Omental fat pad (tissue), 4 donors: ENCODE measurements at places on chromosomes 11 and 22. TPM values are rescaled to one million over a fixed set of nuclear protein-coding genes. Genes with fewer than 3 reads are reported as not detected.

The P2RX3 gene
- not detected for total RNA-seq

The OR6A2 gene
- not detected for total RNA-seq

The MS4A6A gene
- 239 TPM for total RNA-seq

GRCh38 chr11:108788565-108789199 lies 123.8 kb downstream of the DDX10 start:
- DNase-seq = no peak

The SYT13 gene
- not detected for total RNA-seq

The OMP gene
- total RNA-seq = not detected

GRCh38 chr11:8671651-8672062 lies 10.8 kb downstream of the TRIM66 start:
- no peak for DNase-seq

DNA sequence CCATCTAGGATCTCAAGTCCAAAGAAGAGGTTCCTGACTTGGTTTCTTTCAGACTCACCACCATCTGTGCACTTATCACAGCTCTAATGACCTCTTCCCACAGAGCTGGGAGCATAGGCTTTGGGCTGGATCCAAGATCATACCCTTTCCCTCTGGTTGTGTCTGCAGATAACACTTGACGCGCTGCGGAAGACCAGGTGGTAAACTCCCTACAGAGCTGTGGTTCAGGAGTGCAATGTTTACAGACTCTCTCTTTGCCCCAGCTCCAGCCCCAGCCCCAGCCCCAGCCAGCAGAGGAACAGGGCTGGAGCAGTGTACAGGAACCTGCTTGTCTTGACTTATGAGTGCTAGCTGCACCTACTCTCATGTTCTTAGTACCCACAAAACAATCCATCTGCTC lies 274.4 kb upstream of the SYN3 start:
- DNase-seq = no peak

DNA sequence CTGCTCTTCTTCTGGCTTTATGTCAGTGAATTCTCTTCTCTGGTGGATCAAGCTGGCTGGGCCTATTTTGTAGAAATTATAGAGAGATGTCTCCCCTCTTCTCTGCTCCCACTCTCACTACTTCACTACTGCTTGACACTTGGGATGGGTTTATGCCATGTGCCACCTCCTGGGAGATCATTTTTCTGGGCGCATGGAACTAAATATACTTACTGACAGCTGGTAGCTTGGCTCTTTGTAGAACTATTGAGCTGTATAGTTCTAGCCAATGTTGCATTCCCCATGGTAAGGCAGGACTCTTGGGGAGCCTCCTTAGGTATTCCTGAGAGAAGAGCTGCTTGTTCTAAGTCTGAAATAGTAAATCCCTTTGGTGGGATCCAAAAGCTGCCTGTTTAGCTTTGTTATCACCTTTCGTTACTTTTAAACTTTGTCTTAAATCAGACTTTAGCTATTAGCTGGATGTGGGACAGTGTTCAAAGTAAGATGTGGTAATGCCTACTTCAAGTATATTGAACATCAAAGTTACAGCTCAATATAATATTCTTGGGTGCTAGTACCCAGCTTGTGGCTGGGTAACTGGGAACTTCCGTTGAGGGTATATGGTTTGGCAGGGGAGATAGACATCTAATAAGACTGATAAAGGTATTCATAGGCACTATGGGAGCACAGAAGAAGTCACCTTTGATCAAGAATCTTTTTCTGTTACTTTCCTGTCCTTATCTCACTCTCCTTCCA lies 87.5 kb upstream of the RRM1 start:
- DNase-seq = no peak

DNA sequence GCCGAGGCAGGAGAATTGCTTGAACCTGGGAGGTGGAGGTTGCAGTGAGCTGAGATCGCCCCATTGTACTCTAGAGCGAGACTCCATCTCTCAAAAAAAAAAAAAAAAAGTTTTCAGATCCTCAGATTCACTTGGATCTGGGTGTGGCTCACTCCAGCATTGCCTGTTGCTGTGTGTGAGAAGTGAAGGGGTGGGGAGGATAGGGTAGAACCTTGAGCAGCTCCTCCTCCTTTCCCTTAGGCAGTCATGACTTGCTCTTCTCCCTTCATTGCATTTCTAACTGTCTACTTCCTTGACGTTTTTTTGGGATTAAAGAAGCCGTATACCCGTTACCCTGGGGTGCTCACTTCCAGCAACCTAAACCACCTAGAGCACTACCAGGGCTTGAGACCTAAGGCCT lies 63.1 kb upstream of the YWHAH start:
- no peak for DNase-seq

GRCh38 chr11:7300281-7300680 lies 48.6 kb downstream of the SYT9 start:
- DNase-seq = no peak

The SCGB2A2 gene
- total RNA-seq = not detected

The OVOL1 gene
- not detected for total RNA-seq

DNA sequence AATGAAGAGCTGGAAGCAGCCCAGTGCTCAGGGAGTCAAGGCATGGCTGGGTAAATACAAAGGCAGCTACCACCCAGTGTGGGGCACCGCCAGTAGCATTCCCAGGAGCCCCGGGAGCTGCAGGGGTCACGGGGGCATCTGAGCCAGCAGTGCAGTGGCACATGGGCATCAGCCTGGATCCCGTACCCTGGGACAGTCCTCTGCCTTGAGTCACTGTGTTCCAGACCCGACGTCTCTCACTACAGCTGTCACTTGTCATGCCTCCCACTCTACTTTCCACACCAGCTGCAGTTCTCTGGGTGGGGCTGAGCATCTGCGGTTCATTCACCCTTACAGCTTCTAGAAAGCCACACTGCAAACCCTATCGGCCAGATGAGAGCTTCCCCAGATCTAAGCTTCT lies 29.6 kb downstream of the DHCR7 start:
- DNase-seq = no peak

DNA sequence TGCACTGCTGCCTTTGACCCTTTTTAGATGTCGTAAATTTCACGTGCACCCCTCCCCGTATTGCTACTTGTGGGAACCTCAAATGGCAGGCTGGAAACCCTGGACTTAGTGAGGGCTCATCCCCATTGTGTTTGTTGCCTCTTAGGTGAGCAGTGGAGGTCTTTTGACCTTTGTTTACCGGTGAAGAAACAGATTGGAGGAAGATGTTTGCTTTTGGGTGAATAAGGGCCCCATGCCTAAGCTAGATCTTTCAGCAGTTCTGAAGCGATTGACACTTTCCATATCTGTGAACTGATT lies 782 bp downstream of the SMARCB1 start:
- DNase-seq = no peak

The SERPIND1 gene
- total RNA-seq = not detected

The PLEKHA7 gene
- total RNA-seq = 49.3 TPM

DNA sequence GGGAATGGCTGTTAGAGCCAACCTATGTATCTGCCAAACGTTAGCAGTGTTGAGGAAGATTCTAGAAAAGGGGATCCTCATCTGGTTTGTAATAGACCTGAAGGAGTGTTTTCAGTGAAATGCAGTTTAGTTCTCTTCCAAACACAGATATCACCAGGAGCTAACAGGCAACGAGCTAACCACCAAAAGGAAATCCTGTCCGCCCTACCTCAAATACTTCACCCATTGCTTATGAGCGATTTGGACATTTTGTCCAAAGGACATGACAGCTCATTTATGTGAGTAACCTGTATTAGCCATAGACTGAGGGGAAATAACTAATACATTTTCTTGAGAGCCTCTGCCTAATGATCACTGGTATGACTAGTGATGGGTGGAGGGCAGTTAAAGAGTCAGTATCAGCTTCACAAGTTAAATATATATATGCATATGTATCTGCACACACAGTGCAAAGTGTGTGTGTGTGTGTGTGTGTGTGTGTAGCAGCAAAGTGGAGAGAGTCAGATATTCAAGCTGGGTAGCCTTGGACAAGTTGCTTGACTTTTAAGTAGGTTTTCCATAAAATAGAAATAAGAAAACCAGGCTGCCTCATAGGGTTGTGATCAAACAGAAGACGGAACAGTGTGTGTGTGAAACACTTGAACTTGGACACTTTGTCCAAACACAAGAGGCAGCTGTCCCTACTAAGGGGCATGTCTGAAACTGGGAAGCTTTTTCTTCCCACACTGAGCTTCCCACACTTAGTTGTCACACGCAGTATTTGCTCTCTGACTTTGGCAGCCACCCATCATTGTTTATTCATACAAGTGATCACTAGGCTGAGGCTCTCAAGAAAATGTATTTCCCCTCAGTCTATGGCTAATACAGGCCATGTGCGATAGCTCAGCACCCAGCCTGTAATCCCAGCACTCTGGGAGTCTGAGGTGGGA lies 940 bp upstream of the C11orf91 start:
- DNase-seq = no peak

GRCh38 chr22:32473388-32473952 lies 1.1 kb upstream of the FBXO7 start:
- DNase-seq = no peak

- DNase-seq = no peak
Measured at GRCh38 chr11:126149759-126150625, 61.5 kb downstream of the RPUSD4 start.

DNA sequence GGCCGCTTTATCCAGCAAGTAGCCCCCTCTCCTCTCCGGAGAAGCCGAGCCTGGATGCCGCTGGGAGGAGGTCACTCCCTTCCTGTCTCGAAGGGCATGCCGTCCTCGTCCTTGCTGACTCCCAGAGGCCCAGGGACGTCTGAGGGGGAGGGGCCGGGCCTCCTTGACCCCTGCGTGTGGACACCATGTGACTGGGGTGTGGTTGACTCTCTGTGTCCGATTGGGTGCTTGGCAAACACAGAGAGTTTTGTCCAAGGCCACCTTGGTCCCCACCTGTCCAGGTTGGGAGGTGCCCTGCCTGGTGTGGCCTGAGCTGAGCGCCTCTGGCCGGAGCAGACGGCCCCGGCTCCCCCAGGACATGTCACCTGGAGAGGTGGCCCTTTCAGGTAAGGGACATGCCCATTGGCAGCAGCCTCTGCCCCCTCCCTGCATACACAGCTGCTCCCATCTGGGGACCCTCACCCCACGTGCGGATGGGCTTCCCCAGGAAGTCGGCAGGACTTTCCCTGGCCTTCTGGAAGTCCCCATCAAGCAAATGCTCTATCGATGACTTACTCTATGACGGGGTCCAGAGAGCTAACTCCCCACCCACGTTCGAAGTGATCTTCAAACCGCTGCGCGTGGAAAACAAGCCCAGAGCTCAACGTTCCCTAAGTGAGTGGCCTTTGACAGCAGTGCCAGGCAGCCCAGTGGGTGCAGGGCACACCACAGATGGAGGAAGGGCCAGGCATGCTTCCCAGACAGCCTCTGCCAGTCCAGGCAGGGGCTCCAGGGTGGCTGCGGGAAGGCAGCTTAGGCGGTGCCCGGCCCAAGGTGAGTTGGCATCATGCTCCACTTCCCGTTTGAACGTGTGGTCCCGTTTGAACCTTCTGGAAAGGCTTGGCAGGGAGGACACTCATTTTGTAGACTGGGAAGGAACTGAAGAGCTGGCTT lies at the start of gene SMIM38:
Gene SMIM38 (plus strand): TSS at position 634 of the 933 bp plus-strand sequence. CDS start 1,912 bp downstream, outside the sequence.
- no peak for DNase-seq

DNA sequence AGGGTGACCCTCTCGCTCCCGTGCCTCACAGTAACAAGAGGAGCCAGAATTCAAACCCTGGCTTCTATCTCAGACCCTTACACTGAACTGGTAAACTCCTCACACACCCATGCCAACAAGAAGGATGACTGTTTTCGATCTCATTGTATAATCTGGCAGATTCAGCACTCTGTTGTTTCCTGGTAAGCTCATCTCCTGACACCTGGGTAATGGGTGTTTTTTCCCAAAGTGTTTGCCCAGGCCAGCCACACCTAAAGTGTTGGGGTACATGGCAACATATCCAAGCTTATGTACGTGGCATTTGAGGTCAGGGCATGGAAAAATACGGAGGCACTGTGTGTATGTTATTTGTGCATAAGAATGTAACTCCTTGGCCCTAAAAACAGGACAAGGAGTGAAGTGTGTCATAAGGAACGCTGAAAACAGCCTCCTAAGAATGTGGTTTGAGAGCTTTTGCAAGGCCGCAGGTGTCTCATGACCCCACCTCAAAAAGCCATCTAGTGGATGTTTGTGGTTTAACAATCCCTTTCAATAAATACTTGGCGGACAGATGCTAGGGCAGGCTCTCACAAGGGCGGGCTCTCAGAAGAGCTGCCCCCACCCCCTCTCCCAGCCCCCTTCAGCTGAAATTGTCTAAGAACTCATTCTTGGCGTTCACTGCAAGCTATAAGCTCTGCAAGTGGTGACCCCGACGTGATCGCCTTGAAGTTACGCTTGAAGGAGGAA lies at the start of gene MS4A15:
Gene MS4A15 (plus strand): TSS at position 561 of the 726 bp plus-strand sequence. CDS start 6,867 bp downstream, outside the sequence.
- no peak for DNase-seq

DNA sequence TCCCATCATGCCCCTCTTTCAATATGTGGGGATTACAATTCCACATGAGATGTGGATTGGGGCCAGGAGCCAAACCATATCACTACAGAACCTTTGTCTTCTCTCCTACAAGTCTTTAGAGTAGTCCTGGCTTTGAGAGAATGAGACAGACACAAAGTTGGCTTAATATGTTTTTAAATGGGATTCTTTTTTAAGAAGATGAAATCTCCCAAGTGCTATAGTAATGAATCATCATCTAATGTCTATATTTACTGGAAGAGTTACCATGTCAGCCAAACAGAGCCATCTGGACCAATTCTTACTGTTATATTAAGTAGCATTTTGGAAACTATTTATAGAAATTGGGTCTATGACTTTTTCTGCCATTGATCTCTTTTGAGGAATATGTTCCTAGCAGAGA lies 38.1 kb upstream of the CARD18 start:
- DNase-seq = no peak

The TRAPPC4 gene
- 50.5 TPM for total RNA-seq

DNA sequence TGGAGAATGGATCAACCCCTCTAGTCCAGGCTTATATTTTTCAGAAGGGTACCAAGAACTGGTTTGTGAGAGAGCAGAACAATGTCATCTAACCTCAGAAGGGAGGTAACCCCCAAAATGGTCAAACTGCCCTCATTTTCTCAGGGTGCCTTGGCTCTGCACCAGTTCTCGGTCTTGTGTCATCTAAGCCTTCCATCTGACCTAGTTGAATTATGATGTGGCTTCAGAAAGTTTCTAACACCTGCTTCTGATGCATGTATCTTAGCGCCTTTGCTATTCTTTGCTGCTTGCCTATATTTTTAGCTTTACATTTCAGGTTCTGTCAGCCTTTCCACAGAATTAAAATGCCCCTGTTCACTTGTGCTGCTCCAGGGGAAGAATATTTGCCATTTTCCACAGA lies 91.7 kb upstream of the E2F8 start:
- no peak for DNase-seq

- DNase-seq = no peak
Measured at GRCh38 chr11:1205987-1206331, 16.9 kb upstream of the MUC5B start.
